Effector CD4-positive, alpha-beta T cell (primary cell): ENCODE measurements at places on chromosomes 3 and 15.

GRCh38 chr3:107130089-107130700 lies 247.0 kb upstream of the CCDC54 start:
- DNase-seq = no peak

DNA sequence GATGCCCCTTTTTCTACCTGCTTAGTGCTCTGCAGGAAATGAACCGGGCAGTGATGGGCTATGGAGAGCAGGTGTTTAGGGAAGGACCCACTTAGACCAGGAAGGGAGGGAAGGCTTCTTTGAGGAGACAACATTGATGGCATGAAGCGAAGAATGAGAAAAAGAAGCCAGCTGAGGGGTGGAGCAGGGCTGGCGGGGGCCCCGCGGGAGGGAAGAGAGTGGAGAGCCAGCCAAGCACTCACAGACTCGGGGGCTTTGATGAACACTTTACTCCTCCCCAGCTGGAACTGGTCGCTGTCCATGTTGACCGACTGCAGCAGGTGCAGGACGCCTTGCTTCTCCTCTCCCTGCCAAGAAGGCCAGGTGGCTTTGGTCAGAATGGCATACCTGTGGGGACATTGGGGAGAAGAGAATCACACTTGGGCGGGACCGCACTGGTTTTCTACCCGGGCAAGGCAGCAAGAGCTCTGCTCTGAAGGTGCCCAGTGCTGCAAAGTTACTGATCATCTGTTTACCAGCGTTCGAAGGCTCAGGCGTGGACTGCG lies 28.4 kb upstream of the LDHAL6B start:
- no peak for DNase-seq

DNA sequence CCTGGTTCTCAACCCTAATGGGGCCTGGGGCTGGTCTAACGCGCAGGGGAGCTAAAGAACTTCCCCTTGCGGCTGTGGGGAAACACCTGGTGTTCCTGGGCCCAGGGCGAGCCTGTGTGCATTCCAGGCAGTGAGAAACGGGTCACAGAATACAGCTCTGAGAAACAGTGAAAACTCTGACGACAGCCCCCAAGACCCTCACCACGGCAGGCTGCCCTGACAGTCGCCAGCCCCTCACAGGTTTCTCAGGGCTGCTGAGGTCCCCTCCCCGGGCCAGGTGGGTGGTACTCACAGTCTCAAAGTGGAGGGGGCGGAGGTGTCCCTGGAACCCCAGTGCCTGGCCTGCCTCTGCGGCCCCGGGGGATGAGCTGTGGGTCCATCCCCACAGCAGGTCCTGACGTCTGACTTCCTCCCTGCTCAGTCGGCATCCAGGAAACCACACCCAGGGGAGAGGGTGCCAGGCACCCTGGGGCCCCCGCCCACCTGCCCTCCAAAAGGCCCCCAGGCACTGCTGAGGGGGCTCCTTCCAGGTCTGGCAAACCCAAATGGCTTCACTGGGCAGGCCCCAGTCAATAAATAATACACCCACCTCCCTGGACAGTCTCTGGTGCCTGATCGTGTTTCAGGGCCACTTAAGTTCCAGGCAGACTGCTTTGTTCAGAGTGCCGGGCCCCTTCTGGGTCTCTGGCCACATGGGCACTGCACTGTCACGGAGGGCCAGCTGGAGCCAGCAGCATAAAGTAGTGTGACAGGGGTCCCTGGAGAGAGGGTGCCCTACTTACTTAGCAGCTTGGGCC lies 57.7 kb downstream of the IQSEC1 start:
- peak; percentile 38 for DNase-seq

DNA sequence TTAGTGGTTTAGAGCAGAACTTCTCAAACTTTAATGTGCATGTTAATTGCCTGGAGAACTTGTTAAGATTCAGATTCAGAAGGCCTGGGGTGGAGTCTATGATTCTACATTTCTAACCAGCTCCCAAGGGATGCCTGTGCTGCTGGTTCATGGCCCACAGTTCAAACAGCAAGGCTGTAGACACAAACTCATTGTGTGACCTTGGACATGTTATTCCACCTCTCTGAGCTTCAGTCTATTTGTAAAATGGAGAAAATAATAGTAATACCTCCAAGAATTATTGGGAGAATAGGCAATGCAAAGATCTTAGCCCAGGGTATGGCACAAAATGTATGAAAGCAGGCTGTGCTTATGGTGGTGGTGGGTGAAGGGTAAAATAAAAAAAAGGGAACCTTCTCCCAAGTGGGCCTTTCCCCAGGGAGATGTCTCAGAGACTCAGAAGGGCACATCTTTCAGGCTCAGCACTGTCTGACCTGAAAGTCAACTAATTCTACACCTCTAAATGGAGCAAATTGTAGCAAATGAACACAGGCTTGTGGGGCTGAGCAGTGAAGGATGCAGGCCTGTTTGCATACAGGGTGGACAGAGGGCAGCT lies 176.0 kb upstream of the TRIM42 start:
- no peak for DNase-seq

GRCh38 chr3:196198081-196198675 lies 13.0 kb downstream of the ZDHHC19 start:
- DNase-seq = no peak

DNA sequence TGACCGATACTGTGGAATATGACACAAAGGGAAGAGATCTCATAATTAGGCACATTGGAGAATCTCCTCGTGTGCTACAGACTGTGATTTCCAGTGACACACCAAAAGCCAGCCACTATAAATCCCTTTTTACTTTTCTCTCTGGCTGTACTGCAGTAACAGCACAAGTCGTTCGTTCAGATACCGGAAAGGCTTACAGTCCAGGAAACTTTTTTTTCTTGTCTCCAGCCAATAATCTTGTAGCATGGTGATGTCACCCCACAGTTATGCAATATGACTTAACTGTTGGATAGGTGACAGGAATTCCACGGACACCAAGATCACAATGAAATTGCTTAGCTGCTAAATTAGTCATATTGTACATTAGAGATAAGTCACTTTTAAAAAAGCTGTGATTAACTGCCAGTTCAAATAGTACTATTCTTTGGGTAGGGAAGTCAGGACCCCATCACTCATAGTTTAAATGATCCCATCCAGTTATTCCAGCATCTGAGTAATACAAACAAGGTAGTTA lies 36.3 kb upstream of the TSC22D2 start:
- DNase-seq = no peak

DNA sequence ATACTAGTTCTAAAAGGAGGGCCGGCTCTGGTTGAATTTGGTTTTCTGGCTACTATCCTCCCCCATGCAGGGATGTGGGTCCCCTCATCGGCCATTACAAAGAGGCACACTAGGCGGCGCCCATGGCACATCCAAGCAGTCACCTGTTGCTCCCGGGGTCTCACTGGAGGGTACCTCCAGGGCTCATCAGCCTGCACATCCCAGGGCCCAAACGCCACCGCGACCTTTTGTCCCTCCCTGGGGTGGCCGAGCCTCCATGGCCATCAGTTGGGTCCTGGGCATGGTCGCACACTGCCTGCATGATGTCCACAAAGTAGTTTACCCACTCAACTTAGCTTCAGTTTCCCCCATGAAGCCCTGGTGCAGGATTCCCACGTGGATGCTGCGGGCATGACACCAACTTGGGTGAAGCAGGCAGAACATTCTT lies 28.3 kb downstream of the IDH3A start:
- no peak for DNase-seq

- DNase-seq = no peak
Measured at GRCh38 chr3:187902936-187903335, 157.7 kb upstream of the BCL6 start.

DNA sequence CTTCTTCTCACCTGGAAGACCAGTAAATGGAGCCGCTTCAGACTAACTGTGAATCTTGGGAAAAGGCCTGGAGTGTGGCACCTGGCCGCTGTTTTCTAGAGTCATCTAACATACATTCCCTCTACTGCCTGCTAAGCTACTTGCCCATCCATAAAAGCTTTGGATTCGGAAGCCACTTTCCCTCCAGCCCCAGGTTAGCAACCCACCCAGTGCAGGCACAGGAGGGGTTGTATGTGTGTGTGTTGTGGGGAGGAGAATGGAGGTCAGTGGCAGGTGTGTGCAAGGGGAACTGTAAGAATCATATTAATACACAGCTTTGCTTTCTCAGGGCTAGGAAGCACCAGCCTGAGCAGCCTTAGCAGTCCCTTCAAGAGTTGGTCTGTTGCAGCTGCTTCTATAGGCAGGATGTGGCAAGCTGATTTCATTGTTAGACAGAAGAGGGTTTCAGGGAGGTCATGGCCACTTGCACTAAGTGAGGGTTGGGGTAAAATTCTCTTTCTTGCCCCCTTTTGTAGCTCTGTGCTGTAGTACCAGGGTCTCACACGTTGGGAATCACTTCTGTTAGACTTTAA lies 8.9 kb downstream of the NSUN3 start:
- DNase-seq = no peak

DNA sequence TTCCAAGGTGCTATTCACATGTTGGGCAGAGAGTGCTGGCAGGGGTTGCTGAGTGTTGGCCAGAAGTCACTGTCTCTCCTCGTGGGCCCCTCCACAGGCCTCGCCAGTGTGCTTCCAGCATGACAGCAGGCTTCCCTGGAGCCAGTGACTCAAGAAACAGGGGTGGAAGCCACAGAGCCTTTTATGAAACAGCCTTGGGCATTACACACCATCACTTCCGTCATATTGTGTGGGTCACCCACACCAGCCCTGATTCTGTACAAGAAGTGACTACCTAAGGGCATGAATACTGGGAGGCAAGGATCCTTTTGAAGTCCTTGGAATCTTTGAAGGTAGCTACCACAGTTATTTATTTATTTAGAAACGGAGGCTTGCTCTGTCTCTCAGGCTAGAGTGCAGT lies 177.6 kb upstream of the UBE3A start:
- no peak for DNase-seq
